ENCODE measurements at places on chromosomes 13 and 19. TPM values are rescaled to one million over a fixed set of nuclear protein-coding genes. Genes with fewer than 3 reads are reported as not detected.

MBD3L3 gene
- total RNA-seq: not detected

DNA sequence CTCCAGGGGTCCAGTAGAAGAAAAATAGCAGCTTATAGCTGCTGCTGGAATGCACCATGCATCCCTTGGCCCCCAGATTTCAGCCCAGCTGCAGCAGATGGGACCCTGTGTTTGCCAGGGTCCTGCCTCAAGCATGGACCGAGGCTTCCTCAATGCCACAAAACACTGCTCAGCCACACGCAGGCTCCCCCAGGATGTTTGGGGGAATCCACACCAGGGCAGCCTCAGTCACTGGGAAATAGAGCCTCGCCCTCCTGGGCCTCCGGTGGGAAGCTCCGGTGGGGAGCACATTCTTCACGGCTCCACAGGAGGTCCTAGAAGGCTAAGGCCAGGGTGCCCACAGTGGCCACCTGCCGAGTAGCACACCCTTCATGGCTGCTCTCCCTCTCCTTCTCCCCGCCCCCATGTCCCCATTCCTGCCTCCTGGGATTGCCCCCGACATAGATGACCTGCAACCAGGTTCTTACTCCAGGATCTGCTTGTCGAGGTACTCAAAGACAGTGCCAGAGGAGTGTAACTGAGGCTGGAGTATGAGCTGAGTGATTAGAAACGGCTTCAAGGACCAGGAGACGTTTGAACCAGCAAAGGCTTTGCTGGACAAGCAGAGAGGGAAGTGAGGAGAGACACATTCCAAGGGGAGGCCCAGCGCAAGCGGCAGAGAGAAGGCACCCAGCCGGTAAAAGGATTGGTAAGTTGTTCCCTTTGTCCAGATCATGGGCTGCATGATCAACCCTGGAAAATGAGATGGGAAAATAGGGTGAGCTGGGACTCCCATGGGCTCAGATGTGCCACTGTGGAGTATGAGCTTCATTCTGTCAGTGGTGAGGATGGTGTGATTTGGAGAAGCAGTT, 110.7 kb upstream of the UQCRFS1 start:
- DNase-seq: no peak

- DNase-seq: no peak
Observed at GRCh38 chr13:112270951-112271350, 105.2 kb upstream of the SPACA7 start.

DNA sequence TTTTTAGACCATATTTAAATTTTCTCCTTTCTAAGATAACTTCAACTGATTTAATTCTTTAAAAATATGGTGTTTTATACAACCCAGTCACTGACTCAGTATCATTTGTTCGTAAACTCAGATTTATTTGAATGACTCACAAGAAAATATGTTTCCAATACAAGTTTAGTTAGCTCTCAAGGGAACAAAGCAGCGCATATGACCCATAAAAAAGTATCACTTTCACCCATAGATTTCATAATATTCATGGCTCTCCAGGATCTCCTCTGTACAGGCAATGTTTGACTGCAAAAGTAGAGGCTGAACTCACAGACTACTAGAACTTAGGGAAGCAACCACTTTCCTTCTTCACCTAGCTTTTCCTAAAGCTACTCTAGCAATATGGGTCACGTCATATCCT, 405.6 kb upstream of the PCDH9 start:
- no peak for DNase-seq

DNA sequence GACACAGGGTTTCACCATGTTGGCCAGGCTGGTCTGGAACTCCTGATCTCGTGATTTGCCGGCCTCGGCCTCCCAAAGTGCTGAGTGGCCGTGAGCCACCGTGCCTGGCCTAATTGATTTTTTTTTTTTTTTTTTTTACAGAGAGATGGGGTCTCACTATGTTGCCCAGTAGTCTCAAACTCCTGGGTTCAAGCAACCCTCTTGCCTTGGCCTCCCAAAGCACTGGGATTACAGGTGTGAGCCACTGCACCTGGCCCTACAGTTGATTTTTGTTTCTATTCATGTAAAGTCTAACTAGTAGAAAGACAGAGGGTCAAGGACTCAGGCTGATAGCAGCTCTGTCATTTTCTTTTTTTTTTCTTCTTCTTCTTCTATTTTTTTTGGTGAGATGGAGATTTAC, 21.8 kb downstream of the FGF21 start:
- no peak for DNase-seq

- no peak for DNase-seq
Observed at GRCh38 chr19:13164343-13165161, 14.3 kb downstream of the IER2 start.

- no peak for DNase-seq
Observed at GRCh38 chr19:20273951-20274570, 107.0 kb downstream of the ZNF486 start.
